ENCODE measurements at places on chromosomes 12 and 14. TPM values are rescaled to one million over a fixed set of nuclear protein-coding genes. Genes with fewer than 3 reads are reported as not detected.

GALC gene
- 26.1 TPM for total RNA-seq

ACOT2 gene
- total RNA-seq: 9.1 TPM

DNA sequence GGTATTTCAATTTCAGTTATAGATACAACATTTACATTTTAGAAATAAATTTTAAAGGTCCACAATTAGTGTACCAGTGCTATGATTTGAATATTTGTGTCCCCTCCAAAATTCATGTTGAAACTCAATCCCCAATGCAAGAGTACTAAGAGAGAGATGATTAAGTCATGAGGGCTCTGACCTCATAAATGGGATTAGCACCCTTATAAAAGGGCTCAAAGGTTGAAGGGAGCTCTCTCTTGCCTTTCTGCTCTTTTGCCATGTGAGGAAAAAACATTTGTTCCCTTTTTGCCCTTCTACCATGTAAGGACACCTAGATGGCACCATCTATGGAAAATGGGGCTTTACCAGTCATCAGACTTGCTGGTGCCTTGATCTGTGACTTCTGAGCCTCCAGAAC is 25.8 kb upstream of the CNOT2 start:
- H3K4me3 ChIP-seq: no peak overlapping the region
- H3K27me3 ChIP-seq: no peaks in the 10 kb centered on the region
- no peaks in the 10 kb centered on the region for H3K36me3 ChIP-seq
- DNase-seq: no peak
- no peaks in the 10 kb centered on the region for H3K4me1 ChIP-seq

DNA sequence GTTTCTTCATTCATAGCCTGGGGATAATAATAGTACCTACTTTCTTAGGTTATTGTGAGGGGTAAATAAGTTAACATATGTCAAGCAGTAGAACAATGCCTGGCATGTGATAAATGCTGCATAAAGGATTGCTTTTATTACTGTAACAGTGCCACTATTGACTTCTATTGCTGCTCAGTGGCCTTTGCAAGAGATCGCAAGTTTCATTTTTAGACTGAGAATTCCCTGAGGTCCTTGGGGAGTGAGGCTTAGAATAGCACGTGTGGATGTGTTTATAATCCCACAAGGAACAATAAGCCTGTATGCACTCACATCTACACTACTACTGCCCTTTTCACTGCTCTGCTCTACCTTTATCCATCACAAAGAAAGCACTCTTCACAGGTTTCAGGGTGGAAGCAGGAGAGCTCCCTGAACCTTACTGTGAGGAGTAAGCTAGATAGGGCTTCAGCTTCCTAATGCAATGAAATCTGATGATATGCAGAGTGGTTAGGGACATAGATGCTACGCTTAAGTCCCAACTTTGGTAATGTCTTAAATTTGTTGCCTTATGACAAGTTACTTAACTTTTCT is 302.6 kb downstream of the SNAPC1 start:
- no peak overlapping the region for H3K27ac ChIP-seq
- no peaks in the 10 kb centered on the region for H3K4me1 ChIP-seq
- H3K27me3 ChIP-seq: no peaks in the 10 kb centered on the region
- no peak for DNase-seq

DNA sequence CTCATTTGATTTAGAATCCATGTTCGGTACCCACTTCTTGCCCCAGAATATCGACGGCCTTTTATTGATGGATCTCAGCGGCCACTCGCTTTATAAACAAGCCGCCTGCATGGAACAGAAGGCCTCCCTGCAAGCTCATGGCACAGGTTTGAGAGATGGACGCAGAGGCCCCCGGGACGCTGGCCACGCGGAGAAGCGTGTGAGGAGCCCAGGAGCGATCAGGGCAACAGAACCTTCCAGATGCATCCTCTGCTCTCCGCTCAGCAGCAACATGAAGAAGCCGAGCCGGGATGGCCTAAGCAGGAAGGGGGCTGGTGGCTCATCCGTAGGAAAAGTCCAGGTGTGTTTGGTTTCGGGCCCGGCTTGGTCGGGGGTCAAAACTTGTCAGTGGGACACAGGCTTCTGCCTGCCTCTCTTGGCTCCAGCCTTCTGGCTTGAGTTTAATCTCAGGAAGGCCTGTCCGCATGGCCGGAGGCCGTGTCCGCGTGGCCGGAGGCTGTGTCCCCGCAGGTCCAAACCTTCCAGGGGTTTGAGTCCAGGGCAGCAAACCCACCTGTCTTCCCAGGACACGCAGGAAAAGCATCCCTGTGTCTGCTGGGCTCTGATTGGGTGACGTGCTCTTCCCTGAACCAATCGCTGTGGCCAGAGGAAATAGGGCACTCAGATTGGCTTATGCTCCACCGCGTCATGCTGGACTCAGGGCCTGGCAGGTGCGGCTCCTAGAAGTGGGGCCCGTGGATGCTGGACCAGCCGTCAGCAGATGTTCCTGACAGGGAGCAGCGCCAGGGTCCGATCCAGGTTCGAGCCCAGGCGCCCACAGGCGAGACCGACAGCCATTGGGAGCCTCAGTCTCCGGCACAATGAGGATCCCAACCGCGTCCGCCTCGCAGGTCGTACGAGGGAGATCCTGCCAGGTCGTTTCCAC is 65.0 kb downstream of the GALNT9 start:
- H3K27ac ChIP-seq: no peak overlapping the region
- no peaks in the 10 kb centered on the region for H3K36me3 ChIP-seq
- H3K27me3 ChIP-seq: no peaks in the 10 kb centered on the region
- no peak for DNase-seq
- H3K4me3 ChIP-seq: no peak overlapping the region
- H3K4me1 ChIP-seq: no peaks in the 10 kb centered on the region

DNA sequence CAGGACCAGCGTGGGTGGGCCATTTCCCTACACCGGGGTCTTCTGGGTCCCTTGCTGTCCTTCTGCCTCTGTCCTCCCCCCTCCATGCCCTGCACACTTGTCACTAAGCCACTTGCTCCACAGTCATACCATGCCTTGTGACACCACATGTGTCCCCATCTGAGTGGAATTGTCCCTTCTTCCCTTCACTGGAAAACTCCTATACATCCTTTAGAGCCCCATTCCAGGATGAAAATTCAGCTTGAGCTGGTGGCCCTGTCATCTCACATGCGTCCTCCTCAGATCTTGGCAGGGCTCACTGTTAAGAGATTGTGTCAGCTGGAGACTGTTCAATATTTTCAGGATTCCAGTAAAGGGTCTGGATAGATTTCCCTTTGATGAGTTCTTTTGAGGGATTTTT is 87.4 kb downstream of the DNAH10 start:
- H3K27ac ChIP-seq: no peak overlapping the region
- no peak for DNase-seq
- H3K4me1 ChIP-seq: no peaks in the 10 kb centered on the region
- H3K4me3 ChIP-seq: no peak overlapping the region
- no peaks in the 10 kb centered on the region for H3K27me3 ChIP-seq
- H3K36me3 ChIP-seq: no peaks in the 10 kb centered on the region

GRCh38 chr12:38934686-38935085 is 29.3 kb upstream of the CPNE8 start:
- H3K4me1 ChIP-seq: no peaks in the 10 kb centered on the region
- H3K27me3 ChIP-seq: no peaks in the 10 kb centered on the region
- DNase-seq: no peak
- H3K27ac ChIP-seq: no peak overlapping the region
- H3K4me3 ChIP-seq: no peak overlapping the region
- H3K36me3 ChIP-seq: no peaks in the 10 kb centered on the region

GRCh38 chr12:65524666-65525065 is 246.2 kb downstream of the MSRB3 start:
- no peaks in the 10 kb centered on the region for H3K36me3 ChIP-seq
- H3K4me3 ChIP-seq: no peak overlapping the region
- H3K27ac ChIP-seq: no peak overlapping the region
- H3K27me3 ChIP-seq: no peaks in the 10 kb centered on the region

DNA sequence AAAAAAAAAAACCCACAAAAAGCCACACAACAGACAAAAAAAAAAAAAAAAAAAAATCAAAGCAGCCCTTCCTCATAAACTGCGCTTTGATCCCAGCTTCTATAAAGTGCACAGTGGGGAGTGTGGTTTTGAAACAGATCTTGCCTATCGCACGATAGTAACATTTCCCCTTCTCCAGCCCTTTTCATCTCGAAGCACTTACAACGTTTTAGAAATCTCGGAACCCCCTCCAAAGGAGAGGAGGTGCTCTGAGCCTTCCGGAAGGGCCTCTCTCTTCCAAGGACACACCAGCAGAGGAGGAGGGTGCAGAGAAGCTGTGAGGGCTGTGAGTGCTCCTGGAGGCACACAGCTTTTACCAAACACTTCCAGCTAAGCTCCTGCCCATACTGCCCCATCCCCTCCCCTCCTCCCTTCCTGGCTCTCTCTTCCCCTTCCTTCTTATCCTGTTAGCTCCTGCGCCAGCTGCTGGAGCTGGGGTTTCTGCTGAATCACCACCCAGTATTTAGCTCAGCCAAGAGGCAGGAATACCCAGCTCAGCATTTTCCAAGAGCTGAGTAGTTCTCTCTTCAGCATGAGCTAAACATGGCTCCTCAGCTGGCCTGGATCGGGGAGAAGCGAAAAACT is 28.4 kb downstream of the SLC7A8 start:
- H3K4me1 ChIP-seq: no peaks in the 10 kb centered on the region
- H3K27ac ChIP-seq: no peak overlapping the region
- no peak overlapping the region for H3K4me3 ChIP-seq
- peak; percentile 12 for DNase-seq
- no peaks in the 10 kb centered on the region for H3K36me3 ChIP-seq

Data from naive thymus-derived CD4-positive, alpha-beta T cell (primary cell).